Uterus (tissue), 4 donors: ENCODE measurements at places on chromosomes 4 and X. TPM values are rescaled to one million over a fixed set of nuclear protein-coding genes. Genes with fewer than 3 reads are reported as not detected.

GRCh38 chr4:74934016-74934831 is 1.3 kb downstream of the PARM1 start:
- peak; percentile 22 for DNase-seq

The LIMCH1 gene
- total RNA-seq: 35.4 TPM

- no peak for DNase-seq
Observed at GRCh38 chr4:25406081-25406692, 29.1 kb downstream of the ANAPC4 start.

DNA sequence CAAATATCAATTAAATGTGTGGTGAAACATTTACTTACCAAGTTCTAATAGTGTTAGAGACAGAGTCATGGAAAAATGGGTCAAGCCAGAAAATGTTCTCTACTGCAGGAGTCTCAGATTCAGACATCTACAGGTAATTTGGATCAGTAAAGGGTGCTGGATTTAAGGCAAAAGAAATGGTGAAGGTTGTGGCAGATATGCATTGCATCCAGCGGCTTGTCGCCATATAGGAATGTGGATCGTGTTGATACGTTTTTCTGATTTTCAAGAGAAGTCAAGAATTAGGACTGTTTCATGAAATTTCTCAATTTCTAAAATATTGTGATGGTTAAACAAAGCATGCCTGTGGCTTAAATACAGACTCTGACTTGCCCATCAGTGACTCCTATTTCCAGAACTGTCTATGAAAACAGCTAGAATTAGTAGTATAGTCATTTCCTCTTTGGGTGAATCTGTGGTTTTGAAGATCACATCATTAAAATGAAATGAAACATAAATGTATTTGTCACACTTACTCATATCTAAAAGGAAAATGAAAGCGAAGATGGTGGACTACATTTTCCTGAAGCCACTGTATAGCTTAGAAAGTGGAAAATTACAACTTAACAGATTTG is 110.1 kb upstream of the VEGFC start:
- DNase-seq: no peak

DNA sequence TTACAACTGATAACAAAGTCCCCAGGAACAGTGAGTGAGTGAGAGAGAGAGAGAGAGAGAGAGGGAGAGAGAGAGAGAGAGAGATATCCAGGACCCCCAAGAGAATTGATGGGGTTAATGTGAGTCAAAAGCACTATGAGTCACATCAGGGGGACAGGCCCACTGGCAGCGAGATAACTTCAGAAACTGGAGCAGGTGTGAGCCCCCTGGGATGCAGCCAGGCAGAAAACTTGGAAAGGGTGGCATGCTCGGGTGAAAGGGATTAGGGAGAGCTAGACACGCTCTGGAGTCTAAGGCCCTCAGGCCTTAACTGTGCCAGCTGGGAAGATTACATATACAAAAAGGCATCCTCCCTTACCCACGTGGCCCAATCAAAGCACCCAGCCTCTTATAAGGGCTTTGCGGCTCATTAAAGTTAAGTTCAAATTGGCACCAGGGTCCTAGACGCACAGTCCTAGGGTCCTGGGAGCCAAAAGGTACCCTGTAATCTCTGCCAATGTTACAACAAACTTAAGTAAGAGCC is 841 bp downstream of the ACOT9 start:
- DNase-seq: peak; percentile 30
